Activated B cell treated with CpG ODN at 0.5 μM for 24 hours (primary cell): ENCODE measurements at places on chromosomes 6 and 20. TPM values are rescaled to one million over a fixed set of nuclear protein-coding genes. Genes with fewer than 3 reads are reported as not detected.

- H3K4me1 ChIP-seq = peaks cover 5% of the 10 kb centered on the region
- no peak for DNase-seq
- H3K27me3 ChIP-seq = peaks cover 4% of the 10 kb centered on the region
- no peak overlapping the region for H3K4me3 ChIP-seq
- H3K36me3 ChIP-seq = no peaks in the 10 kb centered on the region
These were observed 26.0 kb upstream of the PCMTD2 start for GRCh38 chr20:64229507-64230061.

DNA sequence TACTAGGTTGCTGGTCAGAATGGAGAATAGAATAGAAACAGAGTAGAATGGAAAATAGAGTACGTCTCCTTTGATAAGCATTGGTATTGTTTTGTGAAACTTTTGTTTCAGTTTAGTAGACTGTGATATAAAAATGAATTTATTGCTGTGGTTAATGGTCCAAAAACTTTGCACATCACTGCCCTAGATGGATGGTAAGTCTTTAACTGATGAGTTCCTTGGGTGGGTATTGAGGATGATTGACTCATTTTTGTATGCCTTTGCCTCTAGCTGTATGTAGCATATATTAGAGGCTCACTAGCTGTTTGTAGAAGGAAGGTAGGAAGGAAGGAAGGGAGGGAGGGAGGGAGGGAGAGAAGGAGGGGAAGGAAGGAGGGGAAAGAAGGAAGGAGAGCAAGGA, 48.3 kb downstream of the ZDHHC14 start:
- H3K27me3 ChIP-seq = no peaks in the 10 kb centered on the region
- DNase-seq = no peak
- no peak overlapping the region for H3K27ac ChIP-seq
- peaks cover 46% of the 10 kb centered on the region for H3K4me1 ChIP-seq
- no peak overlapping the region for H3K4me3 ChIP-seq

- DNase-seq = no peak
- H3K4me1 ChIP-seq = peaks cover 21% of the 10 kb centered on the region
- H3K27ac ChIP-seq = no peak overlapping the region
- no peaks in the 10 kb centered on the region for H3K27me3 ChIP-seq
These were observed 437.1 kb downstream of the UTRN start for GRCh38 chr6:144722154-144722737.

GRCh38 chr6:90678049-90678779, 91.3 kb upstream of the MAP3K7 start:
- DNase-seq = no peak
- no peaks in the 10 kb centered on the region for H3K36me3 ChIP-seq
- no peak overlapping the region for H3K27ac ChIP-seq
- peaks cover 10% of the 10 kb centered on the region for H3K27me3 ChIP-seq
- no peaks in the 10 kb centered on the region for H3K4me1 ChIP-seq

- H3K27me3 ChIP-seq = peaks cover 8% of the 10 kb centered on the region
- H3K36me3 ChIP-seq = no peaks in the 10 kb centered on the region
- no peak overlapping the region for H3K27ac ChIP-seq
- no peak overlapping the region for H3K4me3 ChIP-seq
- H3K4me1 ChIP-seq = peaks cover 15% of the 10 kb centered on the region
These were observed 5.3 kb upstream of the CPNE5 start for GRCh38 chr6:36844232-36845170.

Gene PRR18
- 0.10 TPM in 1 of 2 replicates, not detected in the other for total RNA-seq

Gene HLA-DMB
- 341 and 365 TPM in 2 replicates for total RNA-seq

Gene SLC22A7
- not detected in 2 replicates for total RNA-seq
